ENCODE measurements at places on chromosomes 2 and 18.

DNA sequence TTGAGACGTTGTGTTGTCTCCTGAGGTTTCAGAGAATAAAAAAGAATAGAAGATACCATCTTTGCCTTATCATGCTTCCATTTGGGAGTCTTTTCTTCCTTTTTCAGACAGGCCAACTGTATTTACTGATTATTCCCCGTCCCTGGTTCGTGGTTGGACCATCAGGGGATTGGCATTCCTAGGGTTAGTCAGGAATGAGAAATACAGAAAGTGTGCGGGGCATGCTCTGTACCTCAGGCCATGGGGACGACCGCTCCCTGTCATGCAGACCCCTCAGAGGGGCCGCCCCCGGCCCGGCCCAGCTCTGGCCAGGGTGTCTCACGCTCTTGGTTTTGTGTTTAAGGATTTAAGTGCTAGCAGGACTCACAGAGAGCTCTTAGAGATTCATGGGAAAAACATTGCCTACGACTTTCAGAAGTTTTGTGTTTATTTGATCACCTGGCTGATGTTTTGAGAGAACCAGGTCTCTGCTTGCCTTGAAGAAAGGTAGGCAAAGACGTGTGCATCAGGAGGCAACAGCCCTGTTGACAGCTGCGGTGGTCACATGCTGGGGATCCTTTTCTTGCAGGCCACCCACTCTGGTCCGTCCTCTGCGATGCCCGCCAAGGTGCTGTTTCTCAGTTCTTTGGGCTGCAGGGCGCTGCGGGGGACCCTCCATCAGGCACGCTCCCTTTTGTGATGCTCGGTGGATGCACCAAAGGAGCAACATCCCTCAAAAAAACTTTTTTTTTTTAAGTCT, 317.8 kb downstream of the AGAP1 start:
- DNase-seq, result no peak

DNA sequence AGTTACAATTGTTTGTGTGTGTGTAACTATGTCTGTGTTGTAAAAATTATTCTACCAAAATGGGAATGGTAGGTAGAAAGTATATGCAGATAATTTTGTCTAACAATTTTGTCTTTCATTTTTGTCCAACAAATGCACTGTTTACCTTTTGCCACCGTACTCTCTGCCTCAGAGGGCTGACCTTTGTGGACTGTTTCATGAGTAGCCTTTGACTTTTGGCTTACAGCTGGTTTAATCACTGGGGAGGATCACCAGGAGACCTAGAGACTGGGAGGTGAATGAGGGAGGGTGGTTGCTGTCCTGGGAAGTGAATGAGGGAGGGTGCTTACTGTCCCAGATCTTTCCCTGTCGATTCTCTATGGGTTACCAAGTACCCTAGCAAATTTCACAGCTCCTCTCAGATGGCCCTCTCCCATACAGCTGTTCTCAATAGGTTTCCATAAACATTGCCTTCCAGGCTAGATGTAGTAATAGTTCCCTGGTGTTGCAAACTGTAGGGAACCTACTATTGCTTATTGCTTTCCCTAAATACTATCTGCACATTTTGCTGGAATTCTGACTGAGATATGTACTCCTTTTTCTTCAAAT, 26.5 kb upstream of the CXXC1 start:
- DNase-seq, result no peak

GRCh38 chr2:129742415-129743180, 236.9 kb upstream of the RAB6C start:
- DNase-seq, result no peak

DNA sequence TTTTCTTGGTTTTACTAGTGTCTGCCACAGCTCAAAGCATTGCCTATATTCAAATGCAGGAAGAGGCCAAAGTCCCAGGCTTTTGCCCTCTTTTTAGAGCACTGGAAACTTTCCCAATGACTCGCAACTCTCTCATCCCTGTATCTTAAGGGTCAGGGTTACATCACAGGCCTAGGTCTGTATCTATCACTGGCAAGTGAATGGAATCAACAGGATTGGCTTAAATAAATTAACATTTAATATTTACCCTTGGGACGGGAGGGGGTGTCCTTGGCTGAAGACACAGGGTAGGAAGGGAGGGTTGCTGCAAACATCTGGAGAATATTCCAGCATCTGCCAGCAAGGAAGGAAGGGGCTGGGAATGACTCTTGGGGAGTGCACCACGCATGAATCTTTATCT, 242.6 kb downstream of the SLC4A3 start:
- DNase-seq, result no peak

- DNase-seq, result no peak
Measured at GRCh38 chr18:6434481-6434880, 19.8 kb upstream of the L3MBTL4 start.

GRCh38 chr18:26071725-26072124, 18.7 kb downstream of the SS18 start:
- no peak for DNase-seq

DNA sequence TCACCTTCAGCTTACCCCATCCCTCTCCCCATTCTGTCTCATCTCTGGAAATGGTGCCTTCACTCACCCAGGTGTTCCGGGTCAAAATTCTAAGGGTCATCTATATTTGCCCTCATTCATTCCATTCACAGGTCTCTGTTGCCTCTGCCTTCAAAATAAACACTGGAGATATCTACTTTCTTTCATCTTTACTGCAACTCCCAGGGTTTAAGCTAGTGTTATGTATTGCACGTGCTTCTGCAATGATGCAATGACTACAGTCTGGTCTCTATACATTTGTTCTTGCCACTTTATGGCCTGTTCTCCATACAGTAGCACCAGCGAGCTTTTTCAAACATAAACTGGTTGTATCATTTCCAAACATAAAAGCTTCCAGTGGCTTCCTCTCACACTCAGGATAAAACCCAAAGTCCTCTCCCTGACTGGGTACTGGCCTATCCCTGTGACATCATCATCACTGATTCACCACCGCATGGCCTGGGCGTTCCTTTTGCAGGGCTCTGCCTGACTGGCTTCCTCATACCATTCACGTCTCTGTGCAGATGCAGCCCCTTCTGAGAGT, 14.3 kb downstream of the DSG2 start:
- DNase-seq, result no peak
